WTC11 (cell line): ENCODE measurements at places on chromosomes 5 and 9. TPM values are rescaled to one million over a fixed set of nuclear protein-coding genes. Genes with fewer than 3 reads are reported as not detected.

DNA sequence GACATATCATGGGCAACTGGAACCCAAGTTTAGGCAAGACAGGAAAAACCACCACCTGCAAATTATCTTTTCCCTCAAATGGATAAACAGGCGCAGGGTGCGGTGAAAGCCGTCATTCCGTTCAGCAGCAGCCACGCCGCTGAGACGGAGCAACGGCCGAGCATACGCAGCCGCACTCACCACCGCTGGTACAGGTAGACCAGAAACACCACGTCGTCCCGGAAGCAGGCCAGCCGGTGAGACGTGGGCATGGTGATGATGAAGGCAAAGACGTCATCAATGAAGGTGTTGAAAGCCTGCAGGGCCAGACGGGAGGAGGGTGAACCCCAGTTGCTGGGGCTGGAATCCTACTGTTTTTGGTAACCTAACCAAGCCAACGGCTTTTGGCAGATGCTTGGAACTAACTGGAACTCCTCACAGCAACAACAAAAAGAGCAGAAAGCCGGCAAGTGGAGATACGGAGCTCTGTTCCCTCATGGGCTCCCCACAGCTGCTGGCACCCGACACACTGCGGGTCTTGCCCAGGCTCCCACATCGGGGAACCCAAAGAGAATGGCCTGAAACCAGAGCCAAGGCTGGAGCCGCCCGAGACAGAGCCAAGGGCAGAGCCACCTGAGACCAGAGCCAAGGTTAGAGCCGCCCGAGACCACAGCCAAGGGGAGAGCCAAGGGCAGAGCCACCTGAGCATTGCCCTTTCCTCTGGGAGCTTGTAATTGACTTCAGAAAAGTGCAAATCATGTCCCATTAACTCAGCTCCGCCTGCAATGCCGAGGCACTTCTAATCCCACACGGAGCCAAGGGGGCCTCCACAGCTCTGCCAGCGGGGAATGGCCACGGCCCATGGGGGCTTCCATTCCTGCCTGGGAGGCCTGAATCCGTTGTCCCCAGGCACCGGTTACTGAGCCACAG lies 24.2 kb downstream of the CLPTM1L start:
- no peak for DNase-seq

DNA sequence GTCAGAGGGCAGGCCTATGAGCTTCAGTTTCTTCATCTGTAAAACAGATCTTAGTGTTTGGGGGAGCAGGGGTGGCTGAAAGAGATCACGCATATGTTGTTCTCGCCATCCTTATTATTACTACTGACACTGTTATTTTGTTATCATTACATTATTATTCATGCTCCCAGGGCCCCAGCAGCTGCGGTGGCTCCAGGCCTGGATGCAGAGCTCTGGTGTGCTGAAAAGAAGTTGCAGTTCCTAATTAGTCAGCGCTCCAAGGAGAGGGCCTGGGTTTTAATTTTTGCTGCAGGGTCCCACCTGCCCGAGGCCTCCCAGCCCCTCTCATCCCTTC lies 19.5 kb downstream of the CXXC5 start:
- no peak for DNase-seq

- no peak for DNase-seq
These were observed 38.4 kb downstream of the PRKACG start for GRCh38 chr9:68975365-68976043.

GRCh38 chr5:121019106-121019505 lies 555.0 kb downstream of the PRR16 start:
- DNase-seq = no peak

- no peak for DNase-seq
These were observed 1771.7 kb upstream of the CDH9 start for GRCh38 chr5:28809811-28810750.

GRCh38 chr9:95626885-95627558 lies 110.3 kb upstream of the PTCH1 start:
- DNase-seq = no peak

- no peak for DNase-seq
These were observed 39.5 kb downstream of the PLPP1 start for GRCh38 chr5:55495216-55495615.

- no peak for DNase-seq
These were observed 88.1 kb upstream of the RNF180 start for GRCh38 chr5:64077589-64077988.

GRCh38 chr5:16902846-16903245 lies 33.2 kb downstream of the MYO10 start:
- no peak for DNase-seq

DNA sequence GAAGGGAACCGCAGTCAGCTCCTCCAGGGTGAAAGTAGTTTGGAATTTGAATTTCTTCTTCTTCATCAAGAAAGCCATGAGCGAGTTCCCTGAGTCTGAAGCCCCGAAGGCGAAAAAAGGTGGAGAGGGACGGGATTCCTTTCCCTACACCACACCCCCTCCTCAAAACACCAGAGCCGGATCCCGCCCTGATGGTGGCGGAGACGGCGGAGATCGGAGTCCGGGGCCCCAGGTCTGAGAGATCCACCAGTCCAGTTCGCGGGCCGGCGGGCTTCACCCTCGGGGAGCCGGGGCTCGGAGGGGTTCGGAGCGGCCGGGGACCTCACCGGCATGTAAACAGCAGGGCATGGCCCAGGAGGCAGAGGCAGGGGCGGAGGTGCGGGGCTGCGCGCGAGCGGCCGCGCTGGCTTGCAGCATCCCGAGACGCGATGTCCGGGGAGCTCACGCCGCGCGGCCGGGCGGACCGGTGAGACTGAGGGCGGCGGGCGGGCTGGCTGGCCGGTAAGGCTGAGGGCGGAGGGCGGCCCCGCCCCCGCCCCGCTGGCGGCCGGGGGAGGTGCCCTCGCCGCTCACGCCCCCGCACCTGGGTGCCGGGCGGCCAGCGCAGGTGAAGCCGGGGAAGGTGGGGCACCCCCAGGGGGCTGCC lies 606 bp downstream of the EEIG1 start:
- DNase-seq = peak; percentile 63

- no peak for DNase-seq
These were observed 22.3 kb downstream of the CTXN3 start for GRCh38 chr5:127671218-127671617.

DNA sequence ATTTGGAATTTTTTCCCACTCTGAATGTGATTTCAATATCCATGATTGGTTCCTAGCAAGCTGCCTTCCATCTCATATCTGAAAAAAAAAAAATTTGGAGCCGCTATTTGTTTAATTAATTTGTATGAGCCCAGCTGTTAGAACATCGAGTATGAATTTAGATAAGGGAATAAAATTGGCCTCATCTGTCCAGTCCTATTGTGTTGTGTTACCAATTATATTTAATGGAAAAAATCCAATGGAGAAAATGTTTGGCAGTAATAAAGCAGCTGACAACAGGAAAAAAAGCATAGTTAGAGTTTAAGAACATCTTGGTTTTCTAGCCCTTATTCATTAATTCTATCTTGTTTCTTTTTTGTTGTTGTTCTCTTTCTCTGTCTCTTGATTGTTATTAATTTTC lies 735.6 kb upstream of the RIOK2 start:
- no peak for DNase-seq

GRCh38 chr9:94065535-94065961 lies 18.7 kb upstream of the PTPDC1 start:
- DNase-seq = peak; percentile 78

THOC3 gene
- 119 to 125 TPM (median 124 TPM) in 3 replicates for total RNA-seq

TRAF2 gene
- total RNA-seq = 55.0 to 62.5 TPM (median 61.3 TPM) in 3 replicates

PLCXD3 gene
- total RNA-seq = 0.04 to 0.07 TPM (median 0.07 TPM) in 3 replicates

CDC20B gene
- not detected in 3 replicates for total RNA-seq

PTBP3 gene
- total RNA-seq = 97.5 to 108 TPM (median 100 TPM) in 3 replicates

ALDOB gene
- total RNA-seq = 0.85 to 1.5 TPM (median 0.94 TPM) in 3 replicates

FCN2 gene
- total RNA-seq = not detected in 3 replicates

TAF1L gene
- total RNA-seq = 0.02 to 0.09 TPM in 2 of 3 replicates, not detected in the other

DUSP1 gene
- 9.5 to 12.4 TPM (median 11.0 TPM) in 3 replicates for total RNA-seq
